ENCODE measurements at places on chromosomes 1 and 21.

- DNase-seq: peak; percentile 93
Observed at GRCh38 chr1:205528887-205529825, 24.7 kb downstream of the CDK18 start.

DNA sequence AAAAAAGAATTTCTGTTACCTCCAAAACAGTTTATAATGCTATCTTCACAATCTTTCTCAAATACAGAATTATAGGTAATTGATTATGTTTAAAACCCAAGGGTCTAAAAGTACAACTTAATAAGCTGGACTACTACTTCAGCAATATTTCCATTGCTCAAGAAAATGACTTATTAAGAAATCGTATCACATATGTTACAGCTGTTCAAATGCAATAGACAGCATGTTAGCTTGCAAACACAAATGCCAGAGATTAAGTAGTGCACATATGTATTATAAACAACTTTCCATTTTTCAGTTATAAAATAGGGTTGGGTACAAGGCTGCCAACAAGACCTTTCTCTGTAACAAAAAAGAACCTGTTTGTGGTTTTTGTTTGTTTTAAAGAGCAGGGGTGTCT is 211.0 kb upstream of the DMRTA2 start:
- no peak for DNase-seq

DNA sequence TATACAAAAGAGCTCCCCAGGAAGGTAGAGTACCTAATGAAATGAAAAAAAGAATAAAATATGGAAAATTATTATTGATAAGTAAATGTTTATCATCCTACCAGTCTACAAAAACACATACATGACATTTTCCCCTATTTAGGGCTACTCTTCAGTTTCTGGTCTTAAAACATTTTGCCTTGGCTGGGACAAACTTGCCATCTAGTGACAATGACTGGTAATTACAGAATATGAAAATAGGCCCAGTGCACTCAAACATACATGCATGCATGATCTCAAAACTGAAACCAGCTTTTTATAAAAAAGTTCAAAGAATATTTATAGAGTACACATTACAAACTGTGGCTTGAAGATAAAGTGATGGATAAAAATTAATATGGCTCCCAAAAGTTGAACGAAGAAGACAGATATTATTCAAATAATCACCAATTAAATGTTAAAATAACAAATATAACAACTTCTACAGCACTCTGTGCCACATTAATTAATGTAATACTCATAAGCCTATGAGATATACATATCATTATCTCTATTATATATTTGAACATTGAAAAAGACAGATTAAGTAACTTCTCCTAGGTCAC is 10.5 kb upstream of the RNPC3 start:
- DNase-seq: no peak

- no peak for DNase-seq
Observed at GRCh38 chr1:205988585-205988995, 14.6 kb downstream of the RAB7B start.

DNA sequence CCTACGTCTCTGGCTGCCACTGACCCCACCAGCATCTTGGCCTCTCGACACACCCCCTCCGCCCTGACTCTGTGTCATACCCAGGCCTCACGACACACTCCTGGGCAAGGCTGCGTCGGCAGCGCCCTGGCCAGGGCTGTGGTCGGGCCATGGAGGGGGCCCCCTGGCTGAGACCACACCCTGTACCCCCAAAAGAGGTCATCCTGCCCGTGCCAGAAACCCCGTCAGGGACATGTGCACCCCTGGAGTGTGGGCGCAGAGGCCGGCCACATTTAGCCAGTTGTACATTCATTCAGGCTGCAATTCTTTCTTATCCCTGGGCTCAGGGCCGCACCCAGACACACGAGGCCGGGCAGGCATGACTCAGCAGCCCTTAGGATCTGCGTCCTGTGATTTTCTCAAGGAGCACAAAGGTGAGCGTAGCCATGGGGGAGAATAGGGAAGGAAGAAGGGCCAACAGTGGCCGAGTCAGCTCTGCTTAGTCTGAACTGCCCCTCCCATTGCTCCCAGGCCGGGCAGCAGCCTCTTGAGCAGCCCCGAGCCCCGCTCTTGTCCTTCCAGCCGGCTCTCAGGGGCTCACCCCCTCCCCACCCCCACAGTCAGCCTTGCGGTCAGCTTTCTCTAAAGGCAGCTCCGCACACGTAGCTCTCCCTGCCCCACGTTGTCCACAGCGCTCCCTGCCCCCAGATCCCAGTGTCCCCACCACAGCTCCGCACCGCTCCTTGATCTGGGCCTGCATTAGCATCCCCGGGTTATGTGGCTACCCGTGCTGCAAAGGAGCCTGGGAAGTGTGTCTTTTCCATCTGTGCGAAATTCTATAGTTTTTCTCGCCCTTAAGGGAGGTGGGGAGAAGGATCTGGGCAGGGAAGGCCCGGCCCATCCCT is 7.9 kb downstream of the CSTB start:
- DNase-seq: no peak

DNA sequence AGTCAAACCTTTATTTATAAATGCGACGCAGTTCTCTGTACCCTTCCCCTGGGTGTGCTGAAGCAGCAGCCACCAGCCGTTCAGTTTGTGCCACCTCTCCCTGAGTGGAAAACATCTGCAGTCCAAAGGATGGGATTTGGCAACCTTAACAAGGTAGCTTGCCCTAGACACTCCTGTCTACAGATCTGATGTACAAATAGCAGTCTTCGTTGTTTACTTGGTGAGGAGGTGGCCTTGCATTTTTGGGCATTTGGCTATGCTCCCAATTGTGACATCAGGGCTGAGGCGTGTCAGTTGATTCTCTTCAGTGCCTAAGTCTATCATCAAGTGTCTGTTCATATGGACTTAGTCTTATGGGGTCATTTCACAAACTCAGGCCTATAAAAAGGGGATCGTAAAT is 59.8 kb downstream of the KDM1A start:
- DNase-seq: no peak

GRCh38 chr1:40620586-40621210 is 44.8 kb downstream of the RIMS3 start:
- DNase-seq: no peak

DNA sequence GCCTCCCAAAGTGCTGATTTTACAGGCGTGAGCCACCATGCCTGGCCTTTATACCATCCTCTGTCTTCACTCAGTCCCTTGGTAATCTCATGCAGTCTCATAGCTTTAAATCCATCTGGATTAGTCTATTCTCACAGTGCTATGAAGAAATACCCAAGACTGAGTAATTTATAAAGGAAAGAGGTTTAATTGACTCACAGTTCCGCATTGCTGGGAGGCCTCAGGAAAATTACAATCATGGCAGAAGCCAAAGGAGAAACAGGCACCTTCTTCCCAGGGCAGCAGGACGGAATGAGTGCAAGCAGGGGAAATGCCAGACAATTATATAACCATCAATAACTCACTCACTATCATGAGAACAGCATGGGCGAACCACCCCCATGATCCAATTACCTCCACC is 49.1 kb upstream of the CPLANE2 start:
- no peak for DNase-seq

DNA sequence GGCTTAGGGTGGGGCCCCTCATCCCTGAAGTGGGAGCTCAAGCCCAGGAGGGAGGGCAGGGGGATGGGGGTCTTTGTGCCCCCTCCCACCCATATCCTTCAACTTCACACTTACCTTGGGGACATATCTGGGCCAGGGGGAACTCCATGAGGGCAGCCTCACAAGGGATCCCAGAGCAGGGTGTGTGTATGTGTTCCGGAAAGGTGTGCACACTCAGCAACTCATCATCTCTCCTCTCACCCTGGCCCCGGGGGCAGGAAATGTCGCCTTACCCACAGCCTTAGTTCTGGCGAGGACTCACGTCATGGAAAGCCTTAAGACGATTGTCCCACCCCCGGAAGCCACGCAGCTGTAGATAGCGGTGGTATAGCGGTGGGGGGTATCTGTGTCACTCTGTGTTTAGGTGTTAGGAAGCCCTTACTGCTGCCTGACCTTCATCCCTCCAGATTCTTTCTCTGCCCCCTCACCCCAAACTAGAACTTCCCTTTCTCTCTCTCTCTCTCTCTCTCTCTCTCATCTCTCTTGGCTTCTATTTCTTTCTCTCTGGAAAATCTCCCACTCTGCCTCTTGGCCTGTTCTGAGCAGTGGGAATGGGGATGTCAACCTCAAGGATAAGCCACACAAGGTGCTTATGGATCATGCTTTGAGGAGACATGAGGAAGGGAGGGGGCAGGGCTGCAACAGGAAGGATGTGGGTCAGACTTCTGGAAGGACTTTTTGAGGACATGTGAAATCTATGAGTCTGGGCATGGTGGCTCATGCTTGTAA is at the start of gene SH2D2A:
Gene SH2D2A (minus strand): TSS at position 288 of the 768 bp plus-strand sequence. CDS start 140 bp downstream, at position 148.
- DNase-seq: no peak

- DNase-seq: no peak
Observed at GRCh38 chr1:167996266-167996665, 59.4 kb upstream of the MPC2 start.

DNA sequence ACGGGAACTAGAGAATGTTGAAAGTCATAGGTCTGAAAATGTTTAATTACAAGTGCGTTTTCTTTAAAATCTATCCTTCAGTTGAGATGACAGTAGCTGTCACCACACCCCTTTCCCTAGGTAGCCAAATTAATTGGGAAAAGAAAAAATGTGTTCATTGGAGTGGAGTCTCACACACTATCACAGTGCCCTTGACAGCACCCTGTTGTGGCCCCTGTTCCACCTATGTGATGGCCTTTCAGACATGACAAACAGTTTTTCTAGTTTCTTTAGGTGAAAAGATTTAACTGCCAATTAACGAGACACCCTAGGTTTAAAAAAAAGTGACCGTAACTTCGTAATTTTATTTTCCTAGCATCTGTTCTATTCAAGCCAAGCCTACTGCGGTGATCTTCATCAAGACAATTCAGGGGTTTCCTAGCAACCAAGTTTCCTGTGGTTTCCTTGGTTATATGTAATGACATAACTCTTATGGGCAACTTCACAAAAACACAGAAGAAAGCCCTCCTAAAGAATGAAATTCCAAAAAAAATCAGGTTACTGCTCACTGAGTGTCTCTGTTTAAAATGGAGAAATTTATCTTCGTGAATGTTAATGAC is 298.3 kb downstream of the PDE4B start:
- DNase-seq: no peak

- DNase-seq: no peak
Observed at GRCh38 chr1:247362153-247362552, 30.5 kb upstream of the ZNF496 start.

DNA sequence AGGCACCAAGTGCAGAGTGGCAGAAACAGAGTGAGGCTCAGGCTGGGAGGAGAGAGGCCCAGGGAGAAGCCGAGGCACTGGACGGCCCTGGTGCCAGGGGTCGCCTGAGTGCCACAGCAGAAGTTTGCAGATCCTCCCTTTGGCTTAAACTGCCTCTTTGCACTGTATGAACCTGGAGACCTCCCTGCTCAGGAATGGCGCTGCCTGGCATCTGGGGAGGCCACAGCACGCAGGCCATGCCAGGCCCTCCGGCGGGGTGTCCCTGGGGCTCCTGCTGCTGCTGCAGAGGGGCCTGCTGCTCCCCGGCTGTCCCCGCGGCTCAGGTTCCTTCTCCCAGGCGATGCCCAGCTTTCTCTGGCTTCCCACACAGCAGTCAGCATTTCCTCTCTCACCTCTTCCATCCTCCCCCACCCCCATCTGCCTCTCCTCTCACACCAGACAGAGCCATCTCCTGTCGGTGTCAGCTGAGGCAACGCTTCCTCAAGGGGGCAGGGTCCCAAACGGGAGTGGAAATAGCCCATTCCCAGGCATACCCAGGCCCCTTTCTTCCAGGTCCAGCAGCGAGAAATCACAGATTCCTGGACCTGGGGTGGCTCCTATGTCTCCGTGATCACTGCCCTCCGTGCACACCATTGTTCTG is 35.2 kb downstream of the SYT6 start:
- DNase-seq: no peak

DNA sequence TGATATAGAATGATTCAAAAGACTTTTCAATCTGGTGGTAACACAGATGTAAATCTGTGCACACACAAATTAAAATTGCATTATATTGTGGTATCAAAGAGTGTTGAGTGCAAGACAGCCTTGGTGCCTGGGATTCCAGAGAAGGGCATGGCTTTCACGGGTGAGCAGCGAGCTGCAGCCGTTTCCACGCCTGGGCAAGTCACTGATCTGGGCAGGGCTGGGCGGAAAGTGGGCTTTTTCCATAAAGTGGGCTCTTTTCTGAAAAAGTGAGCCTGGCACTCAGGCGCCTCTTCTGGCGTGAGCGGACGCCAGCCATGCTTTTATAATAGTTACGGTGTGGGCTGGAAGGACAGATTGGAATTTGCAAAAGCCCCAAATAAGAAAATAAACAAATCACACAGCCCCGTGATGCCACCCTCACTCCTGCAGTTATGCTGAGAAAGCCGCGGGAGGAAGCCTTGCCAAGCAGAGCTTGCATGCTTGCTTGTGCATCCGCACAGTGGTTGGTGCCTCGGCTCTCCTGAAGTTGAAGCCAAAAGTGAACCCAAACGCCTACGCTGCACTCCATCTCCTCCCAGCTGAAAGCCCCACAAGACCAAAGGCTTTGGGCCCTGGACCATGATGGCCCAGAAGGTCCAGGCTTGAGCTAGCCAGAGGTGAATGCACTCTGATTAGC is 7.1 kb upstream of the C1orf115 start:
- no peak for DNase-seq

DNA sequence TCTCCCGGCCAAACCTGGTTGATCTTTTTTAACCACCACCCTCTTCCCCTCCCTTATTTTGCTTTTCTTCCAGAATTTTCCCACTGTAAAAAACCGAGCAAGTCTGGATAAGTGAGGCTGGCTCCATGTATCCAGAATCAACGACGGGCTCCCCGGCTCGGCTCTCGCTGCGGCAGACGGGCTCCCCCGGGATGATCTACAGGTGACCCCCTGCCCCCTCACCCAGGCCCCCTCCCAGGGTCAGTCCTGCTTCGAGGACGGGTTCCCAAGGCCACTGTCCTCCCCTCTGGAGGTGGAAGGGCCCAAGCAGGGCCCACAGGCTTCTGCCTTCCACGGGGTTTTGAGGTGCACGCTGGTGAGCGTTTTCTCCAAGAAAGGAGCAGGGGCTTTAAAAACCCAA is 5.2 kb upstream of the KCNAB2 start:
- DNase-seq: no peak

DNA sequence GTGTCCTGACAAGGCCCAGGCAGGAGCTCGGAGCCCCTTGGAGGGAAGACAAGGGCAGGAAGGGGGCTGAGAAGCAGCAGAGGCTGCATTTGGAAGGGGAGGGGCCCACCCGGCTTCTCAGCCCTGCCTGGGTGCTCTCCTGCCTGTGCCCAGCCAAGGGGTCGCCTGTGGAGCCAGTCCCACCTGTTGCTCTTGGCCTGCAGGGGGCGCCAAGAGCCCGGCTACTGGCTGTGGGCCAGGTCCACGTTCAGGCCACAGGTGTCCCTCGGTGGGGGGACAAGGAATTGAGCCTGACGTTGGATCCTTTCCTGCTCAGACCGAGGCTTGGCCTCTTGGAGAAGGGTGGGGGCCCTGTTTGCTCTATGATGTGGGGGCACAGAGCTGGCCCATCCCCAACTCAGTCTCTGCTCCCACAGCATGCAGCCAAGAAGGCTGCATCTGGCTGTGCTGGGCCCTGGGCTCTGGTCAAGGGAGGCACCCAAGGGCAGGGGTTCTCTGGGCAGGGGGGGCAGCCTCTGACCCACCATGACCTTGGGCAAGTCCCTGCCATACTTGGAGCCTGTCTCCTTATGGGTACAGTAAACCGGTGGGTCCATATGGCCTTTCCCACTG is 10.9 kb downstream of the WNT4 start:
- no peak for DNase-seq
